Heart left ventricle (tissue), 16 donors: ENCODE measurements at places on chromosomes 1 and 21. TPM values are rescaled to one million over a fixed set of nuclear protein-coding genes. Genes with fewer than 3 reads are reported as not detected.

The SYPL2 gene
- 25.4 TPM for total RNA-seq

The CD101 gene
- total RNA-seq: 0.87 TPM

GRCh38 chr1:199404191-199404590 lies 623.3 kb upstream of the NR5A2 start:
- H3K36me3 ChIP-seq: no peaks in the 10 kb centered on the region
- no peak overlapping the region for H3K4me3 ChIP-seq
- H3K4me1 ChIP-seq: no peaks in the 10 kb centered on the region
- no peaks in the 10 kb centered on the region for H3K27me3 ChIP-seq

DNA sequence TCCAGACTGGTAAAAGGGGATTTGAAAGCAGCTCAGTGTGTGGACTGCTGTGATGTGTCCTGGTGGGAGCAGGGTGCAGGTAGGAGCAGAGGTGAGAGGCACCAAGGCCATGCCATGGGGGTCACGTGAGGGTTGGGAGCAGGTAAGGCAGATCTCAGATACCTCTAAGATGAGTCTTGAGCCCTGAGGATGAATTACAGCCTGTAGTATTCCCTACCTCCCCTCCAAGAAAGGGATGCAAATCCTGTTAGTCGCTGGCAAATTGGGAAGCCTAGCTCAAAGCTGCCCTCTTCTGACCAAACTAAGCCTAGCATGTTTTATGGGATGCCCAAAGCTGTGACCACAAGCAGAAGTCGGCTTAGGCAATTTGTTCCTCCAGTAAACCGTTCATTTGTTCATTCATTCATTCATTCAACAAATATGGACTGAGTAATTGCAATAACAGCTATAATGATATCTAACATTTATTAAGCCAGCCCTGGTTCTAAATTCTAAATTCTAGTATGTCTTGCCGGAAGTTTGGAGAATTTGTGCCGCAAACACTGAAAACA lies 3.9 kb upstream of the NUAK2 start:
- peaks cover 9% of the 10 kb centered on the region for H3K27me3 ChIP-seq
- H3K36me3 ChIP-seq: no peaks in the 10 kb centered on the region
- no peak overlapping the region for H3K27ac ChIP-seq
- peaks cover 3% of the 10 kb centered on the region for H3K4me1 ChIP-seq
- no peak overlapping the region for H3K4me3 ChIP-seq
- DNase-seq: peak; percentile 39

GRCh38 chr1:14794136-14794768 lies 195.8 kb downstream of the KAZN start:
- DNase-seq: no peak
- no peak overlapping the region for H3K4me3 ChIP-seq
- H3K27me3 ChIP-seq: no peaks in the 10 kb centered on the region
- H3K36me3 ChIP-seq: no peaks in the 10 kb centered on the region
- no peak overlapping the region for H3K27ac ChIP-seq

DNA sequence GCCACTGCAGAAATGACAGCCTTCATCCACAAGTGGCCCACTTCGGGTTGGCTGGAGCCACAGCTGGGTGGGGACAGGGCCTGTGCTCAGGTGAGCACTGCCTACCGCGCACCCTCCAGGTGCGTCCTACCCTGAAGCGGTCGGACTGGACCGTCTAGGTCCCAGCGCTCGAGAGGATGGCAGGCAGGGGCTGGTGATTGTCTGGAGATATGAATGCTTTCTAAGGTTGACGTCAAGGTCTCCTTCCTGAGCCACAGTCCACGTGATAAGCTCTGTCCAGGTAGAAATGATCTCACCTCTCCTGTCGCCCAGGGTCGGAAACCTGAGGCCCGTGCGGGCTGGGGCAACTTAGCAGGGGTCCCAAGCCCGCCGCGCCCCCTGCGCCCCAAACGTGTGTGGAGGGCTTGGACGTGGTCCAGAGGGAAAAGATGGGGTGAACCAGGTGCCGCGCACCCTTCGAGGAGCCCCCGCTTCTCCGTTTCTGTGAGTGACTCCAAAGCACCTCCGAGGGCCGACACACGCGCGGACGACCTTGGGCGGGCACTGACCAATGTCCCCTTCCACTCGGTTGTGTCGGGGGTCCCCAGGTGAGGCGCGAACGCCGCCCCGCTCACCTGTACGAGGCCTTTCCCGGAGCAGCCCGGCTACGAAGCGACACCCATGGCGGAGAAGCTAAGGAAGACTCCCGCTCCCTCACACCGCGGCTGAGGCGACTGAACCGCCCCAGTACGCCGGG lies 853 bp upstream of the DOP1B start:
- no peaks in the 10 kb centered on the region for H3K27me3 ChIP-seq
- peak overlapping the region; percentile 75 for H3K27ac ChIP-seq
- H3K36me3 ChIP-seq: no peaks in the 10 kb centered on the region
- peaks cover 40% of the 10 kb centered on the region for H3K4me1 ChIP-seq
- DNase-seq: no peak
- peak overlapping the region; percentile 79 for H3K4me3 ChIP-seq

- no peak overlapping the region for H3K27ac ChIP-seq
- H3K4me1 ChIP-seq: no peaks in the 10 kb centered on the region
- H3K4me3 ChIP-seq: no peak overlapping the region
- H3K27me3 ChIP-seq: no peaks in the 10 kb centered on the region
- DNase-seq: no peak
Observed at GRCh38 chr21:18902660-18903059, 499.1 kb upstream of the TMPRSS15 start.

DNA sequence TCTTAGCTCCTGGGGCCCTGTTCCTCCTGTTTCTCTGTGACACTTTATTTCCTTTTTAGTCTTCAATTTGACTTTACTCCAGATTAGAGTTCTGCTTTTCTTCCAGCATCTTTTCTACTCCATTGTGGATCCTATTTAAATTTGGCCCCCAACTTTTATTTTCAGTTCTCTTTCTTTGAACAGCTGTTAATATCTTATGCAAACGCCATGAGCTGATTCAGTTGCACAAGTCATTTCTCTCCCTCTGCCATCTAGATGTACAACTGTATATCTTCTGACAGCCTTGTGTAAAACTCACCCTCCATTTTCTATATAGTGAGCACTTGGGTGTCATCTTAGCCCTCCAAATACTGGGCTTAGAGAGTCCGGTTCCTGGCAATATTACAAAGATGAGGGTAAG lies 42.2 kb downstream of the SPATA17 start:
- DNase-seq: no peak
- H3K4me1 ChIP-seq: no peaks in the 10 kb centered on the region
- H3K36me3 ChIP-seq: no peaks in the 10 kb centered on the region
- no peak overlapping the region for H3K4me3 ChIP-seq
